ENCODE measurements at places on chromosomes 6 and 20.

- no peak for DNase-seq
These were observed 161.3 kb downstream of the PHACTR3 start for GRCh38 chr20:59765599-59766177.

DNA sequence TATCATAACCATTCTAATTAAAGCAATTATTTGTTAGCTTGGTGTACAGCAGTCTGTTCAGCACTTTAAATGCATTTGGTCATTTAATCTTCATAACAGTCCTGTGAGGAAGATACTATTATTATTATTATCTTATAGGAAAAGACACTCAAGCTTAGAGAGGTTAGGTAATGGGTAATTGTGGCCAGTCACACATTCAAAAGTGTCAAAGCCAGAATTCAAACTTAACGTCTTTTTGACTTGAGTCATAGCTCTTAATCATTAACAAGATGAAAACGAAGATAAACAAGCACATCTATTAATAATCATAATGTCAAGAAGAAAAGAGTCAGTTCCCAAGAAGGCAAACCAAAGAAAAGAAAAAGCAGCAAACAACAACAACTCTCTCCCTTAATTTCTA, 251.0 kb downstream of the SYNE1 start:
- no peak for DNase-seq

DNA sequence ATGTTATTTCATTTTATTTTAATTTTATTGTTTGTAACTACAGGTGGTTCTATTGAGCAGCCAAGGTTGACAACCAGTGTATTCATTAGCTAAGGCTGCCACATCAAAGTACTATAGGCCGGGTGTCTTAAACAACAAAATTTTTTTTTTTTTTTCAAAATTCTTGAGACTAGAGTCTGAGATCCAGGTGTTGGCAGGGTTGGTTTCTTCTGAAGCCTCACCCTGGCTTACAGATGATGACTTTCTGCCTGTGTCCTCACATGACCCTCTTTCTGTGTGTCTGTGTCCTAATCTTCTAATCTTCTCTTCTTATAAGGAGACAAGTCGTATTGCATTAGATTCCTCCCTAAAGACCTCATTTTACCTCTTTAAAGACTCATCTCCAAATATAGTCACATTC, 208.4 kb downstream of the MANEA start:
- DNase-seq = no peak

DNA sequence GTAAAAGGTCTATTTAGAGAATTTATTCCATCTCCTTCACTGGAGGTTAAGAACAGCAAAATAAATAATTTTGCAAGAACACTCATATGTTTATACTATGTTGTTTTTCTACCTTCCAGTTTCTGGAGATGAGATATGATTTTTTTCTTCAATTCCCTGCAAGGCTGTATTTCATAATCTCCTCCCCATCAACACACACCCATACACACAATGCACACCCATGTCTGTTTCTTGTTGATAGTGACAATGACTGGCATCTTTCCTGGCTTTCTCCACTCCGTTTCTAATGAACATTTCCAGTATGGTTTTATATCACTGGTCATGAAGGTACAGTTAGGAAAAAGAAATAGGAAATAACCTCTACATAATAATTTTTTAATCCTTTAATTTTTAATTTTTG, 202.1 kb downstream of the ARHGAP18 start:
- no peak for DNase-seq

GRCh38 chr6:109821428-109821827, 130.3 kb downstream of the FIG4 start:
- no peak for DNase-seq
